ENCODE measurements at places on chromosomes 1 and 21. TPM values are rescaled to one million over a fixed set of nuclear protein-coding genes. Genes with fewer than 3 reads are reported as not detected.

DNA sequence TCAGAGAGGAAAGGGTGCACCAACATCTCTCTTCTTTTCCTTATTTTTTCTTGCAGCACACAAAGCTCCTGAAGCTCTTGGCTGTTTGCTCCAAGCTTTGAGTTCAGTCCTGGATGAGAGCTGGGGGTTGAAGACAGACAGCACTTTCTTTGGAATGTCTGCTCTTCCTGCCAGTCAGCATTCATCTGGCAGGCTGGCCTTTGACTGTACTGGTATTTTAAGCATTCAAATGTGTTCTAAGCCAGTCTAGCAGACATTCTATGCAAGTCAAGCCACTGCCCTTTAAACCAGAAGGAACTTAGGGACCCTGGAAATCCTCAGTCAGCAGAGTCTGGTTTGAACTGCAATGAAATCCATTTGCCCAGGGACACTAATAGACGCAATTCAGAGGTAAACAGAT lies 45.0 kb downstream of the XCL1 start:
- H3K27ac ChIP-seq, result peak overlapping the region; percentile 55
- no peak overlapping the region for H3K4me3 ChIP-seq
- no peaks in the 10 kb centered on the region for H3K27me3 ChIP-seq
- no peaks in the 10 kb centered on the region for H3K36me3 ChIP-seq

DNA sequence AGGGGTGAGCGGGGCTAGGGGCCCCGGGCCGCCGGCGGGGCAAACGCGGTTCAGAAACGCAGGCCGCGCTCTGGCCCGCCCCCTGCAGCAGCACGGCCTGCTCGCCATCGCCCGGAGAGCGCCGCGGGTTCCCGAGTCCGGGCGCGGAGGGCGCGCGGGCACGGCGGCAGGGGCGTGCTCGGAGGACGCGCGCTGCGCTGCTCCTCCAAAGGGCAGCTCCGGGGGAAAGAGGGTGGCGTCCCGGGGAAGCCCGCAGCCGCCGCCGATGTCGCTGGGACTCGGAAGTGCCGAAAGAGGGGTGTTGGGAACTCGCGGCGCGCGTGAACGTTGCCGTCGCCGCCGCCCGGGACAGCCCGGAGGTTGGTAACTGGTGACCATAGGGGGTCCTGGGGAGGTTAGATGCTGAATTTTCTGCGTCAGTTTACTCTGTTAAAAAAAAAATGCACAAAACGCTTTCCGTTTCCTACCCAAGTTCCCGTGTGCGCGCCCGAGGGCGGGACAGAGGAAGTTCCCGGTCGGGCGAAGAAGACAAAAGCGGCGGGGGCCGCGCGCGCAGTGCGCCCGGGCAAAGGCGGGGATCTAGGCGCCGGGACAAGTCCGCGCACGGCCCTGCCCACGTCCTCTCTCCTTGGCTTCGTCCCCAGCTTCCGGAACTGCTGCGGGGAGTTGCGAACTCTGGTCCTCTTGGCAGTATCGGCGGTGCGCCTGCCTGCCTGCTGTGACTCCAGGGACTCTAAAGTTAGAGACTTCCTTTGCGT lies at the start of gene HHAT:
TSS of gene HHAT (plus strand) at position 157 of the 758 bp plus-strand sequence. CDS start 20,074 bp downstream, outside the sequence.
- H3K27me3 ChIP-seq, result no peaks in the 10 kb centered on the region
- H3K4me3 ChIP-seq, result peak within 1 kb of the TSS; percentile 80
- H3K36me3 ChIP-seq, result no peaks in the 10 kb centered on the region
- DNase-seq, result no peak
- peaks cover 7% of the 10 kb centered on the region for H3K4me1 ChIP-seq

GRCh38 chr1:111729271-111729921 lies 9.8 kb downstream of the INKA2 start:
- peaks cover 70% of the 10 kb centered on the region for H3K4me1 ChIP-seq
- H3K36me3 ChIP-seq, result peaks cover 16% of the 10 kb centered on the region
- H3K4me3 ChIP-seq, result no peak overlapping the region
- peak; percentile 84 for DNase-seq
- peak overlapping the region; percentile 29 for H3K27ac ChIP-seq
- H3K27me3 ChIP-seq, result no peaks in the 10 kb centered on the region

DNA sequence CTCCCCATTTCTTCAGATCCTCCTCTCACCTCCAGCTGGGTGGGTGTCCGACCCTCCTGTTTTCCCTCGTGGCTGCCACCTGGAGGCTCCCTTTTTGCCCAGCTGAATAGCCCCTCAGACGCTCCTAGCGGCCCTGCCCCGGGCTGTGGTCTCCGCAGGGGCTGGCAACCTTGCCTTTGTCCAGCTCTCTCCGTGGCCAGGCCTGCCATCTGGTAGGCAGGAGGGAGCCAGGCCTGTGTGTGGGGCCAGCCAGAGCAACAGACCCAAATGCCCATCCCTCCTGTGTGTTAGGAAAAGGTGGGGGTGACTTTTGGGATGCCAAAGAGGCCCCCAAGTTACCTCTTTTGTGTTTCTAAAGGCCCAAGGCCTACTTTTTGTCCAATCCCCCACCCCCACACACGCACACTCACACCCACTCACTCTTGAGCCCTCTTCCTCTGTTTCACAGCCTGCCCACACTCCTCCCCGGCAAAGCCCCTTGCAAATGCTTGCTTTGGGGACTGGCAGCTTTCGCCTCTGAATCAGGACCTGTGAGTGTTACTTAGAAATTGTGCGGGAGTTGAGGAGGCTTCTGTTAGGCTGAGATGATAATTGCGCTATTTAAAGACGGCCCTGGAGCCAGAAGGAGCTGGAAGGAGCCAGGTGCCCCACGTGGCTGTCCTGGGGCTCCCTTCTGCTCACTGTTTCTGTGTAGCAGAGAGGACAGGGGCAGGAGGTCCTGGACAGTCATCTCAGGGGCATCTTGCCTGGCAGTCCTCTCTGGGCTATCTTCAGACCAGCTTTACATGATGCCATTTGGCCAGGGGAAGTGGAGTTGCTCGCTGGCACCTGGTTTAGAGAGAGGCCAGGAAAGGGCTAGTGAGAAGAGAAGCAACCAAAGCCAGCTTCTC lies 9.1 kb downstream of the PPFIA4 start:
- no peak overlapping the region for H3K27ac ChIP-seq
- peaks cover 21% of the 10 kb centered on the region for H3K4me1 ChIP-seq
- no peaks in the 10 kb centered on the region for H3K36me3 ChIP-seq

DNA sequence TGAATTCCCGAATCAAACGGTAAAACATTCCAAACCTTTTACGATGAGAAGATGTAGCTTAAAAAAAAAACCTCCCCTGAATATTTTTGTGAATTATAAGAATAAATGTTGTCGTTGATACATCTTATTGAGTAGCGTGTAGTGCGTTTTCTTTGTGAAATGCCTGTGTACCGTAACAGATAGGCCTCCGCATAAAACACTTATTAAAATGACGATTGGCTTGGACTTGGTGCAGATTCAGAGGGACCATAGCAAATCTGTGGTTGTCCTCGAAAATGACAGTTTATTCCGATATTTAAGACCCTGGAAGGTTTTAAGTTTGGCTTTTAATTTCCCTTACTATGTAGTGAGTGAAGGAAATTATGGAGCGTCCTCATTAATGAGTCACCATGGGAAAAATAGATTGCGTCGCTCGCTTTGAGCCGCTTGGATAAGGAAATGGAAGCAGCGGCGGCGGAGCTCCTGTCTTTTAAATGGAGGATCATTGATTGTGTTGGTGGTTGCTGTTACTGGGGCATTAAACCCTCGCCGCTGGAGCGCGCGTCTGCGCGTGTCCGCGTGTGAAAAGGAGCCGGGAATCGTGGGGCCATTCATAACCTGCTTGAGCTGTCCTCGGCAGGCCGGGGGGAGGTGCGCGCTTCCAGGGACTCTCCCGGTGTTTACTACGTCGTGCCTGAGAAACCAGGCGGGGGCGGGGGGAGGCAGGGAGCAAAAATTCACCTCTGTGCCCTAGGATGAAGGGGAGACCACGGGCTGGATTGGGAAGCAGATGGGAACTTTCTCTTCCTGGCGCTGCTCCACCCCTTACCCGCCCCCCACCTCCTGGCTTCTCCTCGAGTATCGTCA lies 1.6 kb downstream of the SPEN start:
- peaks cover 69% of the 10 kb centered on the region for H3K4me1 ChIP-seq
- peak overlapping the region; percentile 95 for H3K4me3 ChIP-seq
- H3K27ac ChIP-seq, result peak overlapping the region; percentile 95
- H3K36me3 ChIP-seq, result no peaks in the 10 kb centered on the region
- H3K27me3 ChIP-seq, result no peaks in the 10 kb centered on the region

GRCh38 chr1:190147616-190148015 lies 330.0 kb downstream of the BRINP3 start:
- no peaks in the 10 kb centered on the region for H3K4me1 ChIP-seq
- no peak overlapping the region for H3K4me3 ChIP-seq
- H3K36me3 ChIP-seq, result no peaks in the 10 kb centered on the region
- H3K27ac ChIP-seq, result no peak overlapping the region

Gene SLAMF7
- total RNA-seq, result 1.3 TPM

DNA sequence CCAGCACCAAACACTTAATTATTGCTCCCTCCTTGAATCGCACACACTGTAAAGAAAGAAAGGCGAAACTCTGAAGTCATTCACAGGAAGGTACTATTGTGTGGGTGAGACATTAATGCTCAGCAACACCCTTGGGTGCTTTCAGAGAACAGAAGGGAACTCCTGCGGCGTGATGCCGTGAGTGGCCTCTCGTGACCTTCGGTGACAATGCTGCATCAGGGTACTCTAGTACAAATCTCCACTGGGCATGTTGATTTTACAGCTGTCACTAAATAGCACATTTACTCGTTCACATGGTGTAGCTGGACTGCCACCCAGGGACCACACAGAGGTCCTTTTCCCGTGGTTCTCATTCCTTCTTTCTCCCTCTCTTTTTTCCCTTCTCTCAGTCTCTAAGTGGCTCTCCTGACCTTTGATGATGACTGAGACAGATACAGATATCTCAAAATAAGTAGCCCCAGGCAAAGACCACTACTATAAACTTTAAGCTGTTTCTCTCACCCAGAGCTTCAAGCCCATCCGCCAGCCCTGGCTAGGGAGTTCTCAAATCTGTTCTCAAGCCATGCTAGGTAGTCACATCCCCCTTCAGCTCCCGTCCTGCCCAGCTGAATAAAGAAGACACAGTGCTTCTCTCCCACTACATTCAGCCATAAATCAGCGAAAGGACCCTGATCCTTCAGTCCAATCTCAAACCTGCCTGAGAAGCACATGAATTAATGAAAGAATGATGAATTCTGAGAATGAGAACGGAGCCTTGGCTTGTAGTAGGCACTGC lies 223.4 kb upstream of the FMN2 start:
- no peaks in the 10 kb centered on the region for H3K36me3 ChIP-seq
- no peak overlapping the region for H3K4me3 ChIP-seq
- peak; percentile 79 for DNase-seq

GRCh38 chr1:95370691-95371562 lies 136.9 kb downstream of the RWDD3 start:
- no peak overlapping the region for H3K27ac ChIP-seq
- no peak for DNase-seq
- no peaks in the 10 kb centered on the region for H3K4me1 ChIP-seq
- H3K36me3 ChIP-seq, result no peaks in the 10 kb centered on the region
- no peaks in the 10 kb centered on the region for H3K27me3 ChIP-seq
- no peak overlapping the region for H3K4me3 ChIP-seq

DNA sequence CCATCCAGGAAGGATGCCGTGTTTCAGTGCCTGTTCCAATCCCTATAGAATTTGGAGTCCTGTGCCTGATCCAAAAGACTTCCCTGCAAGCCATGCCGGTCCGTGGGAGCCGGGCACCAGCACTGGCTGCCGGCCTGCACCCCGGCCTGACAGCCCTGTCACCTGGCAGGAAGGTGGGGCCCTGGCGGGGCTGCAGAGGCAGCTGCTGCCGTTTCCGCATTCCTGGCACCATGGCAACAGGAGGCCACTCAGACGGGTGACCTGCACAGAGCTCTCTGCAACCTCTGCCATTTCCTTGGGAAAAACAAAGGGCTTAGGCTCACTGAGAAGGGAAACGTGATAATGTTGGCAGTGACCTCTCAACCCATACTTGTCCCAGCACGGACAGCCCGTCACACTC lies 63.2 kb upstream of the TMEM51 start:
- DNase-seq, result no peak
- no peak overlapping the region for H3K27ac ChIP-seq
- peaks cover 4% of the 10 kb centered on the region for H3K4me1 ChIP-seq
- no peaks in the 10 kb centered on the region for H3K36me3 ChIP-seq

DNA sequence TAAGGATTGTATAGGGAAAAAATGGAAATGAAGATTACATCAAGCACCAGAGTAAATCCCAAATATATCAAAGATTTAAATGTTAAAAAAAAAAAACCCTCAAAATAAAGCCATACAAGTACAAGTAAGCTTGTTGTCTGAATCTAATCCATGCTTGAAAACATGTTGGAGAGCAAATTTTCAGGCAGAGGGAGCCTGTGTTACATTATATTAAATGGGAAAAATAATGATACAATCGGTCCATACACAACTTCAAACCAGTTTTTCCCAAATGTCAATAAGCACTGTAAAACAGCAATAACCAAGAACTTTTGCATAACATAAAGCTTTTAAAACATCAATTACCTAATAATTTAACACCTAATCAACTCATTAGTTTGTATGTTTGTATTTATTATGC lies 949.4 kb upstream of the ADGRL4 start:
- H3K4me1 ChIP-seq, result no peaks in the 10 kb centered on the region
- no peak overlapping the region for H3K27ac ChIP-seq
- no peaks in the 10 kb centered on the region for H3K36me3 ChIP-seq
- H3K27me3 ChIP-seq, result no peaks in the 10 kb centered on the region

Gene SPRR2E
- not detected for total RNA-seq

GRCh38 chr1:160191756-160192155 lies 1.4 kb downstream of the CASQ1 start:
- H3K4me1 ChIP-seq, result peaks cover 27% of the 10 kb centered on the region
- no peak overlapping the region for H3K27ac ChIP-seq
- H3K4me3 ChIP-seq, result no peak overlapping the region
- DNase-seq, result no peak
- H3K36me3 ChIP-seq, result no peaks in the 10 kb centered on the region

GRCh38 chr1:230208619-230209261 lies 141.7 kb downstream of the GALNT2 start:
- no peaks in the 10 kb centered on the region for H3K36me3 ChIP-seq
- no peak for DNase-seq
- H3K27ac ChIP-seq, result no peak overlapping the region
- peaks cover 46% of the 10 kb centered on the region for H3K4me1 ChIP-seq

Gene FBLIM1
- 94.5 TPM for total RNA-seq

Gene SLC37A1
- total RNA-seq, result 5.4 TPM

DNA sequence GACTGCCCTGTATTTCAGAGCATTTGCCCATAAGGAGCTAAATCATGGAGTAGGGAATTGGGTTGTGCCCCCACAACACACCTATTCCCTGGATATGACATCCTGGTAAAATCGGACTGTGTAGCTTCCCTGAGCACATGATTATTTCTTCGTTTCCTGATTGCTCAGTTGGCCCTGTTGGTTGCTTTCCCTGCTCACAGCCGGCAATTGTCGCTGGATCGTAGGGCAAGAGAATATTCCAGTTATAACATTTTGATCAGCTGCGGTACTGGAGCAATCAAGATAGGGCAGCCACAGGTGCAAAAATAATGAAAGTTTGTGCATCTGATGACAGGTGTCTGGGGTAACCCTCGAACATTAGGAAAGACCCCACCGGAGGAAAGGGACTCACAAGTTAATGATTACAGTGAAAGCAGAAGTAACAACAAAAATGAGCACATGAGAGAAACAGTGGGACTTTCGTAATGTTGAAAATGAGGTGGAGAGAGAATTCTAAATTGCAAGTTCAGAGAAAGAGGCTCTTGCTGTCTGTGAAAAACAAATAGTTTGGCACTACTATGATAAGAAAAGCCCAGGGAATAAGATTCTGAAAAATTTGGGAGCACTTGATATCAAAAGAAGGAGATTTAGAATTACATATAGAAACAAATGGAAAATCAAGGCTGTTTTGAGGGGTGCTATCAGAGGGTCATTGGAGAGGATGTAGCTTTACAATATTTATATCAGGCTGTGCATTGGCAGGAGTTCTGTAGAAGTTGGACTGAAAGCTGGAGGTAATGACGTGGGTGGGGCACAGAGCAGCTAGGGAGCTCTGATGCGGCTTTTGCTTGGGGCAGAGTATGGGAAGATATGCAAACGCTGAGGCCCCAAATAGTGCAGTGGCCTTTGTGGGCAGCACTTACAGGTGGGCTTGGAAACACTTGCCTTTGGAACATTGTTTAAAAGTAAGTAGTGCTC lies at the start of gene MAB21L3:
TSS of gene MAB21L3 (plus strand) at position 833 of the 957 bp plus-strand sequence. CDS start 1,217 bp downstream, outside the sequence.
- H3K4me3 ChIP-seq, result no peak within 1 kb of the TSS
- no peaks in the 10 kb centered on the region for H3K27me3 ChIP-seq
- DNase-seq, result peak; percentile 29
- no peak within 1 kb of the TSS for H3K27ac ChIP-seq
